Activated CD4-positive, CD25-positive, alpha-beta regulatory T cell treated with anti-CD3 and anti-CD28 coated beads, Interleukin-2, amount 50 U/mL, for 24 hours (primary cell): ENCODE measurements at places on chromosomes 3 and 15.
A peak's percentile ranks its signal among the peaks of the same experiment; 100 is the strongest.

GRCh38 chr3:64368257-64369020, 143.2 kb upstream of the PRICKLE2 start:
- ATAC-seq = no peak

GRCh38 chr3:13110678-13111116, 37.5 kb upstream of the IQSEC1 start:
- ATAC-seq = peak; percentile 49

GRCh38 chr15:100349696-100350433, 8.1 kb upstream of the ADAMTS17 start:
- ATAC-seq = peak; percentile 98

DNA sequence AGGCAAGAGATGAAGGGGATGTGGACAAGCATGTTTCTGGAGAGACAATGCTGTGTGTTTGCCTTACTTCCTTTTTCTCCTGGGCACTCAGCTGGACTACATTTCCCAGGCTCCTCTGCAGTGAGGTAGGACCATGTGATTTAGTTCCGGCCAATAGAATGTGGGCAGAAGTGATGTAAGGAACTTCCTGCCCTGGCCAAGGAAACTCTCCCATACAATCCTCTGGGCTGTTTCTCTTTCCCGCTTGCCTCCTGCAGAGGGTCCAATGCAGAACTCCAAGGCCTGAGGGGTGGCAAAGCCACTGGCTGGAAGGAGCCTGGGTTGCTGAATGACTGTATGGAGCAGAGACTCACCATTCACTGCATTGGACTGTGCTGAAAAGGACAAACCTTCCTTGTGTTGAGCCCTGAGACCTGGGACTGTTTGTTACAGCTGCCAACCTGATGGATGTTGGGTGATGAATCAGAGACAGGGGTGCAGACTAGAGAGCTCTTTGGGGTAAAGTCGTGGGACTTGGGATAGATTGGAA, 82.7 kb upstream of the SLC6A6 start:
- ATAC-seq = peak; percentile 38

DNA sequence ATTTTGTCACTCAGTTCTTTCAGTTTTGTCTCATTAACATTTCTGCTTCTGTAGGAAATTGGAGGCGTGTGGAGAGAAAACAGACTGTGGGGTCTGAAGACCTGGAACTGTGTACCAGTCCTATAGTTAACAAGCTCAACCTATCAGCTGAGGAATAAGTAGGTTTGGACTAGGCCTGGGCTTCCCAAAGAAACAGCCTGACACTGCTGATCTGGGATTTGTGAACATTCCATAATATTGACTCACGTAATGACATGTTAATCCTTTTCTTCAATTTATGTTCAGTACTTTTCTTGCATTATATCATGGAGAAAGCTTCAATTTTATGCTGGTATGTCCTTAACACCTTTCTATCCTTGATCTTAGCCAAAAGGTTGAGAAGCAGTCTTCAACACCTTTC, 181.6 kb upstream of the RORA start:
- ATAC-seq = no peak

GRCh38 chr3:108090049-108090700, 656 bp downstream of the CD47 start:
- peak; percentile 6 for ATAC-seq

DNA sequence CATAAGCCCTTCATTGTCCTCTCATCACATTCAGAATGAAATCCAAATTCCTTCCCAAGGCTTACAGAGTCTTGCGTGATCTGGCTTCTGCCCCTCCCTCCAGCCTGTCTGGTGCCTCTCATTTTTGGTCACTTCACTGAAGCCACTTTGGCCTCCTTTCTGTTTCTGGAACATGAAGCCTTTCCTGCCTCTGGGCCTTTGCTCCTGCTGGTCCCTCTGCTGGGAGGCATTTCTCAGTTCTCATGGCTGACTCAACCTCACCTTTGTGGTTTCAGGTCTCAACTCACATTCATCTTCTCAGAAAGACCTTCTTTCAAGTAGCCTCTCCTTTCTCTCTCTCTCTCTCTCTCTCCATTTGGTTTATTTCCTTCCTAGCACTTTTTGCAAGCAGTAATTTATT, 43.9 kb upstream of the BHLHE40 start:
- no peak for ATAC-seq

DNA sequence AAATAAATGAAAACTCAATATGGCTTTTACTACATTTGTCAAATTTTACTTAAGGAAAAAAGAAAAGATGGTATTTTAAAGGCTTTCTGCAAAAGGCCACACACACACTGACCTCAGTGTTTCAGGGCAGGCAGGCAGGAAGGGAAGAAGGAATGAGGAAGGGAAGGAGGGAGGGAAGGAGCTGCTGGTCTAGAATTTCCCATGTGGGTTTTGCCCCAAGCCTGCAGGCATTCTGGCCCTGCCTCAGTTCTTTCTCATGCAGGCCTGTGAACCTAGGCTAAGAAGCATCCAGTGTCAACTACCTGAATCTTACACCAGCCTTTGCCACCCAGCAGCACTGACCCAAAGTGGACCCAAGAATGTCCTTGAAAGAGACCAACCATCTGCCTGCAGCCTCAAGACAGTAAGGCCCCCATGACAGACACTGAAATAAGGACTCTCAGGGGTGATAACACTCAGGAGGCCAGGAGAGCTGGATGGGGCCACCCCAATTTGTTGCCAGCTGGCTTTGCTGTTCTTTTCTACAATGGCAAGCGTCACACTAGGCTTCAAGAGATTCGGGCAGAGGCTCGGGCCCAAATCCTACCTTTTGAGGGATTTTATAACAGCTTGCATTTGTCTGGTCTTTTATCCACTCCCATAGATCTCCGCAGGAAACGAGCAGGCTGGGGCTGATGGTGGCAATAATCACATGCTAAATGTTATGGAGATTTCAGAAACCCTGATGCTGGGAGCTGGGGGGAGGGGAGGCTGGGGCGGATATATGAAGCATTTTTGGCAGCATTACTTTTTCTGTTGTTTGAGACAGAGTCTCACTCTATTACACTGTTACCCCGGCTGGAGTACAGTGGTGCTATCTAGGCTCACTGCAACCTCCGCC, 51.4 kb downstream of the XXYLT1 start:
- no peak for ATAC-seq

DNA sequence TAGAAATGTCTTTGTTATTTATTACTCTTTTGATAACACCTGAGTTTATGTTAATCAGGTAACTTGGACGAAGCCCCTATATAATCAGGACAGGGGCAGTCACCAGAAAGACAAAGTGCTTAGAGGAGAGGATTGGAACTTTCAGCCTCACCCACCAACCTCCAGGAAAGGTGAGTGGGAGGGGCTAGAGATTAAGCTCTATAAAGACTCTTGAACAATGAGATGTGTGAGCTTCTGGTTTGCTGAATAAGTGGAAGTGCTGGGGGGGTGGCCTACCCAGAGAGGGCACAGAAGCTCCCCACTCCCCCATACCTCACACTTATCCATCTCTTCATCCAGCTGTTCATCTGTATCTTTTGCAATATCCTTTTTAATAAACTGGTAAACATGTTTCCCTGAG, 73.9 kb downstream of the TTBK2 start:
- no peak for ATAC-seq

GRCh38 chr3:59240666-59241255, 190.9 kb upstream of the CFAP20DC start:
- ATAC-seq = no peak

DNA sequence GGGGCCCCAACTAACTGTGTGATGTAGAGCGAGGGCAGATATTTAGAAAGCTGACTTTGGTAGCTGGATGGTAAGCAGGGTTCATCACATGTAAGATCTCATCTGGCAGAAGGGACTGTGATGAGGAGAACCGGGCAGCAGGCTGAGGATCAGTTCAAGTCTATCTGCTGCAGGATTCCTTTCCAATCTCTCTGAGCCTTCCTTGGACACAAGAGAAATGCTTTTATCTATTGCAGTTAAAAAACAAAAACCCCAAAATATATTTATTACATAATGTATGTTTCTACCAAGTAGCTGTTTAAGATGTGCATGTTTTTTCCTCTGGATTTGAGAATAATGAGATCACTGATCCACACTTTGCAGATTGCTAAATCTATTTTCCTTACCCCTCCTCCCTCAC, 411.5 kb downstream of the RAP2B start:
- no peak for ATAC-seq

DNA sequence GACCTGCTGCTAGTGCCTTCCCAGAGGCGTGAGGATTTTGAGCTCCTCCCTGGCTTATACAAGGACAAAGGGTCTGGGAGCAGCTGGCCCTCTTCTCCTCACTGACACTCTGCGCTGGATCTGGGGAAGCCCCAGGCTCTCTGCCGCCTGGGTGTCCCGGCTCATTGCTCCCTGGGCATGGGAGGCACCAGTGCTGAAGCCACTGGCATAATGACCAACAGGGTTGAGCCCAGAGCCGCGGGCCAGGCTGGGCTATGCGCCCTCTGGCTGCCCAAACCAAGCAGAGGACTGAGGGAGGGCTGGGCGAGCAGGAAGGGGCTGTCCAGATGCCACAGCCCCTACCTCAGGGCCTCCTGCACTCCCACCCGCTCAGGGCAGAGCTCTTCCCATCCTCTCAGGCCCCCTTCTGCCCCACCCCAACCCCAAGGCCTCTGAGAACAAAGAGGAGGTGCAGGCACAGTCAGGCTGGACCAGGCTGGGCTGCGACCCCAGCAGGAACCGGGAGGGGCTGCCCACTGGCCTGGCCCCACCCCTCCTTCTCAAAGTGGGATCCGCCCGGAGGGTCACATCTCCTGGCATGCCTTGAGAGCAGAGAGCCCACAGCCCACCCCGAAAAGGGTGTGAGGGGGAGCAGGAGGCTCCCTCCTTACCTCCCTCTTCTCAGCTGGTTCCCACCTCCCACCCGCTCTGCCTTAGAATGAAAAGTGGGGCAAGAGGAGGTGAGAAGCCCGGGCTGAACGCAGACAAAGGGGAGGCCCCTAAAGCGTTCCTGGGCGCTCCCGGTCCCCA, 1.6 kb downstream of the LINGO1 start:
- no peak for ATAC-seq

DNA sequence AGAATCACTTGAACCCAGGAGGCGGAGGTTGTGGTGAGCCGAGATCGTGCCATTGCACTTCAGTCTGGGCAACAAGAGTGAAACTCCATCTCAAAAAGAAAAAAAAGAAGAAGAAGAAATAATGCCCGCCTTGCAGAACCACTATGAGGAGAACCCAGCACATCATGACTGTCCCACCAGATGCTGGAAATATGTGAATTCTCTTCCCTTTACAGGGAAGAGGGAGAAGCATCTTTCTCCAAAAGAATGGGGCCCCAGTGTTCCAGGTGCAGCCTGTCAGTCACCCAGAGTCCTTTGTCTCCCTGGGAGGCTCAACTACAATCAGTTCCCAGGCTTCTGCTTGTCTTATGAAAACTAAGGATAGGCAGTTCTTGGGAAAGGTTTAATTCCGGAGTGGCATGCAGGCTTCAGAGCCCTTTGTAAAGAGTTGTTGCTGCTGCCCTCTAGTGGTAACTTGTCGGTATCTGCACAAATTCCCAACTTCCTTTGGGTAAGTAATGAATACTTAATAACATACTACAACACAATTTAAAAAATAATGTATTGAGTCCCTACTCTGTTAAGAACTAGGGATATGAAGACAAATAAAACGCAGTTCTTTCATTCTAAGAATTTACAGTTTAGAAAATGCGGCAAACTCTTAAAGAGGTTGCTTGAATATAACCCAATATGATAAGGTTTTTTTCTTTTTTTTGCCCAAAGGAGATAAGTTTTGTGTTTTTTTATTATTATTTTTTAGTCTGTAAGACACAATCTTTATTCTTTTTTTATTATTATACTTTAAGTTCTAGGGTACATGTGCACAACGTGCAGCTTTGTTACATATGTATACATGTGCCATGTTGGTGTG, 18.6 kb upstream of the TICRR start:
- no peak for ATAC-seq

GRCh38 chr15:101526442-101526841, 36.9 kb upstream of the PCSK6 start:
- no peak for ATAC-seq

DNA sequence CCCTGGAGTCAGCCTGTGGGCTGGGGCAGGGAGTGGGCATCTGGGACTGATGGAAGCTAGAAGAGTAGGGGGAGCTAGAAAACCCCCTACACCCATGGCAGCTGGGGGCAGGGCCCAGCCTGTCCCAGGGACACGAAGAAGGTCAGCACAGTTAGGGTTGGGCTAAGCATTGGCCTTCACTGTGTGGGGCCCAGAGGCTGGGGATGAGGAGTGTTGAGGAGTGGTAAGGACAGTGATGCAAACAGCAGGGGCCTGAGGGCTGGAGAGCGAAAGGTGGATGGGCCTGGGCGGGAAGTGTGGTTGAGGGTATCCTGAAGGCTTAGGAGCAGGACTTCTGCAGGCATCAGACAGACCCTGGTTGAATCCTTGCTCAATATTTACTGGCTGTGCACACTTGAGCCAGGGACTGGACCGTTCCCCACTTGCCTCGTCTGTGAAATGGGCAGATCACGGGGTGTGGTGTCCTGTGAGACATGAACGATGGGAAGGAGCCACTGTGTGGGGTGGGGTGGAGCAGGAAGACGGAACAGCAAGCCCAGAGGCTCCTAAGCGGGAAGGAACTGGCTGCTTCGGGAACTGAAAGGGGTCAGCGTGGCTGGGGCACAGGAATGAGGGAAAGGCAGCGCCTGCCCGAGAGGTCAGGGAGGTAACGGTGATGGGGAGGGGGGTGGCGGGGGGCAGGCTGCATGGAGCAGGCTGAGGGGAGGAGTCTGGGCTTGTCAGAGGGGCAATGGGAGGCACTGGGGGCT, 7.3 kb downstream of the PRKCD start:
- ATAC-seq = no peak

DNA sequence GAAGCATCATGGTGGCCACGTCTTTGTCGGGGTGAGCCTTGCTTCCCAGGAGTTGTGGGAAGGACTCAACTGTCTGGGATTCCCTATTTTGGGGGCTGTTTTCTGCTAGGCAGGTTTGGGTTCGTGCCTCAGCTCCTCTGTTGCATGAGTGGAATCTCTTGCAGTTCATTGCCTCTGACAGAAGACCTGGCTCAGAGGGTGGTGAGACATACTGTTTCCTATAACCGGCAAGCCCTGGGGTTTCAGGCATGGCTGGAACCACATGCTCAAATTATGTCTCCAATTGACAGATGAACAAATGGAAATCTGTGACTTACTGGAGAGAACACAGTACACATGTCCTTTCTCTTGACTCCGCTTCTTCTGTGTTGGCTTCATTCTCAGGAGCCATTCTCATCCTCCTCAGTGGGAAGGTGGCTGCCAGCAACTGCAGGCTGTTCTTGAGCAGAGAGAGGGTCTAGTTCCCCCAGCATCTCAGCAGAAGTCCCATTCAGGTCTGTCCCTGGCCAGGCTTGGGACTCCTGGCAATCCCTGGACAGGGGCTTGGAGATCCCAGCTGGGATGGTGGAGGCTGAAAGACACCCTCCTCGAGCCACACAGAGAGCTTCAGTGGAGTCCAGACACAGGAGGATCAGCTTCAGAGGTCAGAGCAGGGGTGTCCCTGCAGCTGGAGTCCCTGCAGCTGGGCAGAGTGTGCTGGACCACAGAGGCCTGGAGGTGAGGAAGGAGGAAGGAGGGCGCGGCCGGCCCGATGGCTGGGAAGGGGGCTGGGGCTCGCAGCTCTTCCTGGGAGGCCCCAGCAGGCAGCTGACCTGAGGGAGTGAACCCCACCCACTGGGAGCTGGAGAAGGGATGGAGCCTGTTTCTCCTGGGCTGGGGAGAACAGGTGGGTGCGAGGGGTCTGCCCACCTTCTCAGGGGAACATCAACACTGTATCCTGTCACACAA, 97.6 kb downstream of the LSM3 start:
- ATAC-seq = no peak
